ENCODE measurements at places on chromosomes 12 and 14.
A peak's percentile ranks its signal among the peaks of the same experiment; 100 is the strongest.

- DNase-seq, result no peak
Observed at GRCh38 chr14:77589099-77589498, 27.3 kb downstream of the SPTLC2 start.

GRCh38 chr14:95507174-95507573 lies 9.3 kb downstream of the SYNE3 start:
- peak; percentile 87 for DNase-seq

DNA sequence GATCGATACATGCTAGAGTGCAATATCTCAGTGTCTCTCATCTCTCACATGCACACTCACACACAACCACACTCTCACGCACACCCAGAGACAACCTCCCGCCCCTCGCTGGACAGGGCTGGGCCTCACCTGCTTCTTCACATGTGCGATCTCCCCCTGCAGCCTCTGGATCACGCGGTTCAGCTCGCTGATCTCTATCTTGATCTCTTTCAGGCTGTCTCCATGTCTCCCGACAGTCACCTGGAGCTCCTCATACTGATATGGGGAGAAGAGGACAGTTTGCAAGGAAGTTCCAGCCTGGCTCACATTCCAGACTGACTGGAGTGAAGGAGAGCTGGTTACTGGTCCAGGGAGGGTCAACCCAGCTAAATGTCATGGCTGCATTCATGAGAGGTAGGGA lies 4.4 kb downstream of the KRT2 start:
- no peak for DNase-seq

DNA sequence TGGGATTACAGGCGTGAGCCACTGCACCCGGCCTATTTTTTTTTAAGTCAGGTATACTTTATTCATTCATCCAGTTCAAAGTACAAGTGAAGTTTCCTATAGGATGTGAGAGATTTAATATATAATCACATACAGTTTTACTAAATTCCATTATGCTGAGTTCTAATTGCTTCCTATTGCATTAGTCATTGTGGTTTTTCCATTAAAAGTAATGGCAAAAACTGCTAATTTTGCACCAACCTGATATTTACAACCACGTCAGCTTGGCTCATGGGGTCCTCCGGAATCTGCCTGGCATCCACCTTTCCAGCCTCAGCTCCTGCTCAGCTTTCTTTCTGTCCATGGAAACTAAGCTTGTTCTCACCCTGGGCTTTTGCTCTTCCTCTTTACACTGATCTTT lies 67.0 kb upstream of the CSRP2 start:
- DNase-seq, result no peak

- no peak for DNase-seq
Observed at GRCh38 chr12:54265364-54265812, 14.5 kb downstream of the CBX5 start.

- DNase-seq, result no peak
Observed at GRCh38 chr12:51895378-51896135, 7.7 kb downstream of the ANKRD33 start.

- DNase-seq, result no peak
Observed at GRCh38 chr12:114407842-114408411, 2.0 kb upstream of the TBX5 start.

DNA sequence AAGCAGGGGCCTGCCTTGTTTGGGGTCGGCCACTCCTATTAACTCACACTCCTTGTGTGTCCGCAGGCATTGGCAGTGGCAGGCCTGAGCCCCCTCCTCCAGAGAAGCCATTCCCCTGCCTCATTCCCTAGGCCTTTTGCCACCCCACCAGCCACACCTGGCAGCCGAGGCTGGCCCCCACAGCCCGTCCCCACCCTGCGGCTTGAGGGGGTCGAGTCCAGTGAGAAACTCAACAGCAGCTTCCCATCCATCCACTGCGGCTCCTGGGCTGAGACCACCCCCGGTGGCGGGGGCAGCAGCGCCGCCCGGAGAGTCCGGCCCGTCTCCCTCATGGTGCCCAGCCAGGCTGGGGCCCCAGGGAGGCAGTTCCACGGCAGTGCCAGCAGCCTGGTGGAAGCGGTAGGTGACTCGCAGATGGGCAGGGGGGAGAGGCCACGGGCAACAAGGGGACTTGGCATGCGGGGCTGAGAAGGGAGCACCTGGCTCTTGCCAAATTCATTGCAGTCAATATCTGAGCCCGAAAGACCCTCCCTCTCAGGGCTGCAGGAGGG lies 106.3 kb upstream of the FKBP4 start:
- peak; percentile 6 for DNase-seq

DNA sequence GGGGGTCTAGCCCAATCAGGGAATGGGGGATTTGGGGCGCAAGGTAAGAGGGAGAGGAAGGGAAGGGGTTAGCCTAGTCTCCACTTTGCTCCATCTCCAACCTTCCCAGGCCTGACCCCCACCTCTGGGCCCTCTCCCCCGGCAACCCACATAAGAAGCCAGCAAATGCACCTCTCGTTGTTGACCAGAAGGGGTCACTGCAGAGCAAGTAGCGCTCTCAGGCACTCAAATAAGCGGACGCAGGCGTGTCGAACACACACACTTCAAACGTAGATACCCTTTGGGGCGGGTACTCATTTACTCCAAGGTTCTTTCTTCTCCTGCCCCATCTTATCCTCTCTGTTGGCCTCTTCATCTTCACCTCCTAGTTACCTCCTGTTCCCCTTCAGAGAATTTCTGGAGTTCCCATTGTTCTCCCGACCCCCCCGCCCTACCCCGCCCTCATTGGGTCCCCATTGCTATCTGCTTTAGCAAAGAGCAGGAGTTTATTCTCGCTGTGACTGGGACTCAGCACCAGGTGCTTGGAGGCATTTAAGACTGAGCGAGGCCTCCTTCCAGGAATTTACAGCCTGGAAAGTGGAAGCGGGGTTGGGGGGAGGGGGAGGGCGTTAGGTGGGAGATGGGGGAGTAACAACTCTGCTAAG lies 1.5 kb upstream of the SRRM4 start:
- no peak for DNase-seq

DNA sequence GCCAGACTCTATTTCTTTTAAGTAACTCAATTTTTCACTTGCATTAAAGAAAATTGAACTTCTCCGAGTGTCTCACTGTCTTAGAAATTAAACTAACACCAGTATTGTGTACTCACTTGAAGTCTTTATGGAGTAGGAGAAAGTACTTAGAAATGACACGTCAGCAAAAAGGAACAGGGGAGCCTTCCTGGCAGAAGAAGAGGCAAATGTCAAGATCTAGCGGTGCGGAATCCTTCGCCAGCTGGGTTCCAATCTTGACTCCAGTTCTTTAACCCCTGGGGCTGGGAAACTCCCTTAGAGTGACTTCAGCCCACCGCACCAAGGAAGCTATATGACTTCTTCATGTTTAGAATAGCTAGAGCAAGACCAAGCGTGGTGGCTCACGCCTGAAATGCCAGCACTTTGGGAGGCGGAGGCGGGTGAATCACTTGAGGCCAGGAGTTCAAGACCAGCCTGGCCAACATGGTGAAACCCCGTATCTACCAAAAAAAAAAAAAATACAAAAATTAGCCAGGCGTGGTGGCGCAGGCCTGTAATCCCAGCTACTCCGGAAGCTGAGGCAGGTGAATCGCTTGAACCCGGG lies 34.4 kb downstream of the WBP11 start:
- DNase-seq, result peak; percentile 87

GRCh38 chr12:113334786-113335539 lies at the start of gene SLC8B1:
TSS of gene SLC8B1 (minus strand) at chr12:113335109. CDS start at chr12:113332878, 2,231 bp downstream.
- DNase-seq, result peak; percentile 98

GRCh38 chr14:89797148-89797547 lies 157.4 kb downstream of the EFCAB11 start:
- no peak for DNase-seq

GRCh38 chr12:131827961-131828534 lies at the start of gene MMP17:
TSS of gene MMP17 (plus strand) at chr12:131828393. CDS start at chr12:131828495, 102 bp downstream.
- DNase-seq, result no peak

GRCh38 chr14:66651536-66652220 lies 143.7 kb downstream of the GPHN start:
- no peak for DNase-seq

DNA sequence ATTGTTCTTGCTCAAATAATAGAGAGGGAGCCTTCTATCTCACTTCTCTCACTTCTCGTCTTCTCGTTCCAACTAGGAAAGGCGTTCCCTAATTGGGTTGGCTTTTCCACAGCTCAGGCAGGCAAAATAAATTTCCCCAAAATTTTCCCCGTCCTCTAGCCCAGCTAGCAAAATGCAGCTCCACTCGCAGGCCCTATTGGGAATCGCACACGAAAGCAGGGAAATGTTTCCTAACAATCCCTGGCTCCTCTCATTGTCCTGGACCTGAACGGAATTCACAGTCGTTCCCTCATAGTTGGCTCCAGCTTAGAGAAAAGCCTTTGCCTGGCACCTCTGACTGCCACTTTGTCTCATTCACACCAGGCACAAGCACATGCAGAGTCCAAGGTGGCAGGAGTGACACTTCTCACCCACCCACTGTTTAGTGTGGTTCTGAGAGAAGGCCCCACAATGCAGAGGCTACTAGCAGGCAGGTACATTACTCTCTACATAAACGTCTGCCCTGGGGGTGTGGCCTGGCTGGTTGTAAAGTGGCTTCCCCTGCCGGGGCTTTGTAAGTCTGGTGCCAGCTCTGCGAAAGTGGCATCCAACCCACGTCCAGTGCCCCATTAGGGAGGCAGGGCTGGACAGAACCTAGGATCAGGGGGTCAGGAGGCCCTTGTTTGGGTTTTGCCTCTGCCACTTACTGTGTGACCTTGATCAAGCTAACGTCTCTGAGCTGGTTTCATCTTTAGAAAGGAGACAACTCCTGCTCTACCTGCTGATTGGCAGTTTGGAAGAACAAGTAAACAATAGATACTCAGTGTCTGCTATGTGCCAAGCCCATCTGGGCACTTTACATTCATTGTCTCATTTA lies 4.2 kb downstream of the SERPINA10 start:
- DNase-seq, result no peak

DNA sequence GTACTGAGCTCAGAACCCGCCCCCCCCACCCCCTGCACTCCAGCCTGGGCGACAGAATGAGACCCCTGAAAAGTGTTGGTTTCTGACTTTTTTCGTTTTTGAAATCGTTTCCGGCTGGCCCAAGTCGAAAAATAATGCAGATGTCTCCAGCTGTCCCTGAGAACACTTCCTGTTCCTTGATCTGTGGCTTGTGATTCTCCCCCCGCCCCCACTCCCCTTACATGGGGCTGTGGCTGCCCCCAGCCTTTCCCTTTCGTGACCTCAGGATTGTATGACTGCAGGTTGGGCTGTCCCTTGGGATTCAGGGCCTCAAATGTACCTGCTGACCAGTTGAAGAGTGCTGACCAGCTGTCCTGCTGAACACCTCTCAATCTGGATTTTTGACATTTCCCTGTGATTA lies 34.1 kb downstream of the NOC4L start:
- DNase-seq, result no peak

- no peak for DNase-seq
Observed at GRCh38 chr12:108136697-108137096, 7.6 kb downstream of the WSCD2 start.

- no peak for DNase-seq
Observed at GRCh38 chr12:14892726-14893505, 7.3 kb upstream of the MGP start.
